Upper lobe of left lung (tissue), 6 donors: ENCODE measurements at places on chromosomes 7 and 10. TPM values are rescaled to one million over a fixed set of nuclear protein-coding genes. Genes with fewer than 3 reads are reported as not detected.

GRCh38 chr10:101389986-101390531, 36.1 kb downstream of the BTRC start:
- DNase-seq: no peak

DNA sequence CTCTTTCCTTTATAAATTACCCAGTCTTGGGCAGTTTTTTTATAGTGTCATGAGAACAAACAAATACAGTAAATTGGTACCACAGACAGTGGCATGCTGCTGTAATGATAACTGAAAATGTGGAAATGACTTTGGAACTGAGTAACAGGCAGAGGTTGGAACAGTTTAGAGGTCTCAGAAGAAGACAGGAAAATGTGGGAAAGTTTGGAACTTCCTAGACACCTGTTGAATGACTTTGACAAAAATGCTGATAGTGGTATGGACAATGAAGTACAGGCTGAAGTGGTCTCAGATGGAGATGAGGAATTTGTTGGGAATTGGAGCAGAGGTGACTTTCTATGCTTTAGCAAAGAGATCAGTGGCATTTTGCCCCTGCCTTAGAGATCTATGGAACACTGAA, 1128.4 kb upstream of the POT1 start:
- no peak for DNase-seq

Gene GAD2
- not detected for total RNA-seq

DNA sequence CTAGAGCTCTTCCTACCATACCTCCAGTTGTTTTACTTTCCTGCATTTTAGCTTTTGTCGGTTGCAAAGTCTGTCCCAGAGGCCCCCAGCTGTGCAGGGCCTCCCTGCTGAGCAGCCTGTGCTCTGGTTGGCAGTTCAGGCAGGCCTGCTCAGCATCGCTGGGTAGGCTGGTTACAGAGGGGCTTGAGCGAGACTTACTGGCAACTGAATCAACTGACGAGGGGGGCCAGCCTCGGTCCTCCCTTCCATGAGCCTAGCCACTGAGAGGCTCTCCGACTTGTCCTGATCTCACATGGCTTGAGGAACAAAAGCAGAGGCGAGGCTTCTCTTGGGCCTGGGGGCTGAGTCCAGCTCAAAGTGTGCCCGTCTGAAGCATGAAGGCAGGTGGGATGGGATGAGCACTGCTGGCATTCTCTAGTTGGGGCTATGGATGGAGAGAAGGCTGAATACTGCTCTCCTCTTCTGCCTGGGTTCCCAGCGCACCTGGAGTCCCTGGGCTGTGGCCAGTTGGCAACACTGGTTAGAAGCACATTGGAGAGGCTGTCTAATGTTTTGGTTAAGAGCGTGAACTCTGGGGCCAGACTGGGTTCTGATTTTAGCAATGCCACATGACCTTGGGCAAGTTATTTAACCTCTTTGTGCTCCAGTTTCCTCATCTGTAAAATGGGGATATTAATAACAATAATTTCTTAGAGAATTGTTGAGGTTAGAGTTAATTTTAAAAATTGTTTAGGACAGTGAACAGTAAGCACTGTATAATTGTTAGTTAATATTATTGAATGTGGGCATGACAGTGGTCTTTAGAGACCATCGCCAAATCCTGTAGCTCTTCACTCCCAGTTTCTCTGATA, 6.9 kb upstream of the SFRP5 start:
- DNase-seq: no peak

Gene ELN
- 24.4 TPM for total RNA-seq

- DNase-seq: no peak
These were observed 69.5 kb downstream of the HIBADH start for GRCh38 chr7:27593226-27593625.

- no peak for DNase-seq
These were observed 49.3 kb downstream of the COL28A1 start for GRCh38 chr7:7486362-7486761.

Gene PRR15
- total RNA-seq: 4.1 TPM

GRCh38 chr7:139016931-139017511, 18.8 kb downstream of the ZC3HAV1L start:
- peak; percentile 52 for DNase-seq

Gene BEND7
- 41.7 TPM for total RNA-seq

DNA sequence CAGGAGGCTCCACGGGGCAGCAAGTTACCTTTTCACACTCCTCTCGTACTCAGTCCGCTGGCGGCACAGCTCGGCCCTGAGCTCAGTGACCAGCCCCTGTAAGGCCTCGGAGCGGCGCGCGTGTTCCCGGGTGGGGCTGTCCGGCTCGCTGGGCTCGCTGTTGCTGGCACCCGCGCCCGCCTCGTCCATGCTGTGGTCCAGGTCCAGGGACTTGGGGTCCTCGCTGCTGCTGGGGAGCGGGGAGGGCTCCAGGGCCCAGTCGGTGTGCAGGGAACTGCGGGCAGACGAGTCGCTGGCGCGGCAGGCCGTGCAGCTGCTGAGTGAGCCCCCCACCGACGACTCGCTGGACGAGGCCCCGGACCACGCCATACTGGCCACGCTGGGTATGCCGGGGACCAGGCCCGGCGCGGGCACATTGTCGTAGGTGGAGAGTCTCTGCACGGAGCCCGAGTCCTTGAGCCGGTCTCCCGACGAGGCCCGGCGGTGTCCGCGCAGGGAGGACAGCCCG, 143.8 kb downstream of the MAPK8 start:
- DNase-seq: no peak

Gene PODXL
- 108 TPM for total RNA-seq

Gene TRIM50
- not detected for total RNA-seq

- DNase-seq: no peak
These were observed 407.4 kb downstream of the GRM8 start for GRCh38 chr7:126845331-126845730.

Gene AKR1C2
- total RNA-seq: 25.7 TPM

GRCh38 chr10:124381011-124381611, 37.6 kb downstream of the OAT start:
- DNase-seq: no peak

Gene BTBD16
- not detected for total RNA-seq

GRCh38 chr7:55065079-55065478, 46.3 kb downstream of the EGFR start:
- no peak for DNase-seq

- no peak for DNase-seq
These were observed 177.7 kb downstream of the KIF20B start for GRCh38 chr10:89879121-89879520.

- DNase-seq: no peak
These were observed 126.8 kb upstream of the NRP1 start for GRCh38 chr10:33461295-33461640.

Gene PNLIPRP2
- not detected for total RNA-seq

- DNase-seq: peak; percentile 84
These were observed 24.3 kb downstream of the NUP42 start for GRCh38 chr7:23205909-23206767.

DNA sequence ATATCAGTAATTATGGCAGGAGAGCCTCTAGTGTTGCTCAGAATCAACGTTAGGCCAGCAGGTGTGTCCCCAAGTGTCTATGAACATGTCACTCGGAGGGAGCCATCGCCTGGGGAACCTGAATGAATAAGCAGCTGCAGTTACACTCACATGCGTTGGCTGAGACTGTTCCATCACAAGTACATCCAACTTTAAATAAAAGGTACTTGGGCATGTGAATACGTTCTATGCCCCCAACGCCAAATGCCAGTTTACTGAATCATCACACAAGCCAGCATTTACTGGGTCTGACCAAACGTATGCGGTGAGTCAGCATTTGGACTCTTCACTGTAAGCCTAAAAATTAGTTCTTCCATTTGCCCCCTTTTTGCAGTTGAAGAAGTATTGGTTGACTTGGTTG, 207.6 kb upstream of the PLXNA4 start:
- DNase-seq: no peak

Gene COL13A1
- total RNA-seq: 4.3 TPM

DNA sequence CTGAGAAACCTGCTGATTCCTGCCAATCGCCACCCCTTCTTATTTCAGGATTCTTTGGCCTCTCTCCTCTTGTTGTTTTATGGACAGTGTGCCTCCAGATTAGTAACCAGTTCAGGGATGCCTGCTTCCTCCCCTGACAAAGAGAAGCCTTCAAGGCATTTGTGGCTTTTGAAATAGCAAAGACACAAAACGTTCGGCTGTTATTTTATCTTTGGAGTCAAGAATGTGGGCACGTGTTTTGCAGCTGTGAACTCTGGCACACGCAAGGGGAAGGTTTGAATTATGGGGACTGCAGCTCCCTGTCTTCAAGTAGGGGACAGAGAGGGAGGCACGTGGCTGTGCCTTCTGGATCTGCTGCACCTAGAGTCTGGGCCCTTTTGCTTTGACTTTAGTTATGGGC, 157.9 kb upstream of the GRB10 start:
- no peak for DNase-seq

Gene ACSM6
- total RNA-seq: not detected

- no peak for DNase-seq
These were observed 23.9 kb downstream of the OPALIN start for GRCh38 chr10:96334616-96335526.

DNA sequence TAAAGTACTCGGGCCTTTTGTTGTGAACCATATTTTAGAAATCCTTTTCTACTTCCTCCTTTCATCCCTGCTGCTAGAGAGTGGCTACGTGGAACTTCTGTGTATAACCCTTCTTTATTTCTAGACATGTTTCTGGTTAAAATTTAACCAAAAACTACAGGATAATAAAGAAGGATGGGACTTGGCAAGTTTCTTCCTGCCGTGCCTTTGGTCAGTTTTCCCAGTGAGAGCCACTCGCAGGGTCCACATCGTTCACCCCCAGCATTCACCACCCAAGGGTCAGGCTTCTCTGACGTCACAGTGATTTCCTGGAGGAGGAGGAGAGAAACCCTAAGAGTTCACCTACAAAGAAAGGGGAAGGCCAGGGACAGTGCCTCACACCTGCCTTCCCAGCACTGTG, 45.4 kb downstream of the NKX6-2 start:
- DNase-seq: no peak
